ENCODE measurements at places on chromosomes 7 and 10.

GRCh38 chr7:102306916-102307677, 20.4 kb downstream of the SH2B2 start:
- peak; percentile 41 for DNase-seq

- DNase-seq = no peak
Observed at GRCh38 chr7:37352974-37353948, 95.4 kb downstream of the ELMO1 start.

DNA sequence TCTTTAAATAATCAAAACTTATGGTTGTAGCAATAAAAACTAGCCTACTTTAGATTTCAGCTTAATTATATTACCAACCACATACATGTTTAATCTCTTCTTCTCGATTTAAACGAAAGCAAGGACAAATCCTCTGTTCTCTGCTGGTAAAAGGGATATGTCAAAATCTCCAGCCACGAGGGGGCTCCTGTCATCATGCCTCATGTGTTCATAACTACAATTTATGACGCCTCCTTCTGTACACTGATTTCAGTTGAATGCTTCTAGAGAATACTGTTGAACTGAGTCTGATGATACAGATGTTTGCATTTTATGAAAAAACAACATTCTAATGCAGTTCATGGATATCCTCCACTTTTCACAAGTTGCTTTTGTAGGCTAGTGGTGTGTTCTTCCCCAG, 220.0 kb upstream of the DPP6 start:
- DNase-seq = no peak

DNA sequence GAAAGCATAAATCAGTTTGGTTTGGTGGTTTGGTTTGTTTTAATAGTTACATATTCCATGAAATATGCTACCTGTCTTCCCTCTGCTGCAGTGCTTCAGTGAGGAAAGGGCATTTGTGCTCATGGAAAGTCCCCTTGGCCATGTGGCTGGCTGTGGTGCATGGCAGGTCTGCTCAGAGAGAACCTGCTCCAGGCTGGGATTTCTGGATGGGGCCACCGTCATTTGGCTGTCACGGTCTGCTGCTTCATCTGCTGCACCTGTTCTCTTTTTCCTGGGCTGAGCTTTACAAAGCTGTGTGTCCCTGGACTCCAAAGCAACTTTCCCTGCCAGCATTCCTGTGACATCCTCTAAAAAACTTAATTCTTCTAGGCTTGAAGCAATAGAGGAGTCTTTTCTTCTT, 8.9 kb downstream of the CDK14 start:
- no peak for DNase-seq

All from smooth muscle cell of the brain vasculature (primary cell).